Ovary (tissue), 10 donors: ENCODE measurements at places on chromosomes 16 and 17. TPM values are rescaled to one million over a fixed set of nuclear protein-coding genes. Genes with fewer than 3 reads are reported as not detected.

The CCL23 gene
- 3.7 TPM for total RNA-seq

DNA sequence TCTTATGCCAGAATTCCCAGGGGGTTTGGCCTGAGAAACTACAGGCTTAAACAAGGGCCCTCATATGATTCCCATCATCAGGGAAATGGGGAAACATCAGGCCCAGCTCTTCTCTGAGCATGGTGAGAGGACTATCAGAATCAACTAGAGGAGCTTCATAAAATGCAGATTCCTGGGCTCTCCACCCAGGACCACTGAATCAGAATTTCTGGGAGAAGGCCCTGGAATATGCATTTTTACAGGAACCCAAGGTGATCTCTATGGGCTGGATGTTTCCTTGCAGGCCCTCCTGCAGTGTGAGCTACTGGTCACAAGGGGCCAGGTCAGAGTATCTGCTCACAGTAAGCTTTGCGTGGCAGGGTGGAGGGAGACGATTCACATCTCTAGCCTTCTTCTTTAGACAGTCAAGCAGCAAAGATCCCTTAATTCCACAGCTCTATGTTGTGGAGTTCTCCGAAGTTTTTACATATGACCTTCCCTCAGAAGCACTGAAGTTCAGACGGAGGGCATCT, 38.8 kb upstream of the HOXB13 start:
- no peak for DNase-seq

GRCh38 chr17:13154398-13154797, 136.6 kb upstream of the ELAC2 start:
- DNase-seq = no peak

DNA sequence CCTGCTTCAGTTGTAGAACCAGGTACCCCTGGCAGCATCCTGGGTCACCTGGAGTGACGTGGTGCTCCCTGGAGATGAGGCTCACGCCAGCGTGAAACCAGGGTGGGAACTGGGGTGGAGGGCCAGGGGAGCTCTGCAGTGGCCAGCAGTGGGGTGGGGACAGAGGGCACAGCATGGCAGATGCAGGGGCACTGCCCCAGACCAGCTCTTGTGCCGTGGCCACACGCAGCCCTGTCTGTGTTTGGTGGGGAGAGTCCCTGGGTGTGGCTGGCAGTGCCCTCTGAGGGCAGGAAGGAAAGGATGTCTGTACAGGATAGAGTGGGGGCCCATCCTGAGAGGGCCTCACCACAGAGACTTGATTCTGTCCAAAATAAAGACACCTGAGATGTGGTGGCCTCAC, 24.5 kb downstream of the ZNF750 start:
- no peak for DNase-seq

DNA sequence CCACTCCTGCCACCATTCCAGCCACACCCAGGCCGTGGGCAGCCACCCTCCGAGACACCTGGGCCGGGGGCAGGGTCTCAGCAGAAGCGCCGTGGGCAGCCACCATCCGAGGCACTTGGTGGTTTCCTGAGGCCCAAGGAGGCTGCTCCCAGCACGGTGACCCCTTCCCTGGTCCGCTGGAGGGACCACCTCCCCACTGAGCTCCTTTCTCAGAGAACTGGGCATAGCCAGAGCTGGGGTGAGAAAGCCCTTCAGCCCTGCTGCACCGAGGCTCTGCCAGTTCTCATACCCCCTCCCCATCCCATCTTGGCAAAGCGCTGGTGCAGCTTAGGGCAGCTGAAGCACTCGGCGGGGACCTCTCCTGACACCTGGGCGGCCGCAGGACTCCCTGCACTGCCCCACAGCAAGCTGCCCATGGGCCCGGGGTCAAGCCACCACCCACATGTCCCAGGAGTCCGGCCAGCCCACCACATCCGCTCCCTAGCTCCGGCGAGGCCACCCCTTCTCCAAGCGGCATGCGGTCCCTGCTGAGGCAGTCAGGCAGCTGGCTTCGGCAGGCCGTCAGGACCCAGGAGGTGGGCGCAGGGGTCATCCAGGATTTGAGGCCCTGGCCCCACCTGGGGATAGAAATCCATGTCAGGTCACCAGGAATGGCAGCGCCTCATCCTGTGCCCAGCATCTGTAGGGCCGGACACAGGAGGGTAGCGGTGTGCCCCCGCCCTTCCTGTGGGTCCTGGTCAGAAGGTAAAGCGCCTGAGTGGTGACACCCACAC, 1.3 kb upstream of the CYBA start:
- DNase-seq = no peak
